ENCODE measurements at places on chromosomes 5 and 9.

- DNase-seq, result no peak
Measured at GRCh38 chr5:38707352-38708210, 138.2 kb upstream of the OSMR start.

GRCh38 chr5:147037515-147038205 lies 159.1 kb upstream of the PPP2R2B start:
- DNase-seq, result no peak

DNA sequence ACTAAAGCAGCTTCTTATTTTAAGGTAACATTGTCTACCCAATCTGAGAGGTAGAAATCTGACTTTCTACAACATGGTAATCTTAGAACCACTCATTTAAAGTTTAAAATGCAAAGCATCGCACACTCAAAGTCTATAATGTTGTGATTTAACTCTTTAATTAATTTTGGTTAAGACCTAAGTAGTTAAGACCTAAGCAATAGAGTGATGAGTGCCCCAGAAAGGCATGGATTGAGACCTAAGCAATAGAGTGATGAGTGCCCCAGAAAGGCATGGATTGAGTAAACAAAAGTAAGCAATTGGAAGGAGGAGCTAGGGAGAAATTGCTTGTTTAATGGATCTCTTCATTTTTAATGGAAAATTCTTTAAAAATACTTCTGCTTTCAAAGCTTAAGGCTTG lies 86.8 kb downstream of the NLN start:
- DNase-seq, result no peak

GRCh38 chr9:95669253-95669652 lies 152.5 kb upstream of the PTCH1 start:
- DNase-seq, result no peak

- no peak for DNase-seq
Measured at GRCh38 chr9:31790720-31791119, 593.7 kb upstream of the ACO1 start.

- DNase-seq, result no peak
Measured at GRCh38 chr5:28380167-28380566, 1341.8 kb upstream of the CDH9 start.

GRCh38 chr5:93164690-93165089 lies 416.3 kb downstream of the NR2F1-AS1 start:
- peak; percentile 18 for DNase-seq
